ENCODE measurements at places on chromosomes 5 and 9.

DNA sequence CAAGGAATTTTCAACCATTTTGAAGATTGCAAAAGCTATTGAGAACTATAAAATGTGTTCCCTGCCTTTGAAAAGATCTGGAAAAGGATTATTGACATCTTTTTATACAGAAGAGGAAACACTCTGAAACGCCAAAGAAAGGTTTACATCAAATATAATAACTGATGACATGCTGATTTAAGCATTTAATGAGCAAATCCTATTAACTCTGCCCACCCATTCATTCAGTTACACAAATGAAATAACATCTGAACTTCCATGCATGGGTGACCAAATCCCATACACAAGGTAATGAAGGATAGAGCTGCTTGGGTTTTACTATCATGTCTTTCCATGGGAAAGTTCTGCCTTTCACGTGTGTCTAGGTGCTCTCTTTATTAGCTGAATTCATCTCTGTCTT lies 589.4 kb upstream of the WWC1 start:
- no peak overlapping the region for H3K4me3 ChIP-seq
- no peak for DNase-seq
- H3K27me3 ChIP-seq = no peaks in the 10 kb centered on the region
- no peaks in the 10 kb centered on the region for H3K4me1 ChIP-seq
- H3K36me3 ChIP-seq = no peaks in the 10 kb centered on the region

DNA sequence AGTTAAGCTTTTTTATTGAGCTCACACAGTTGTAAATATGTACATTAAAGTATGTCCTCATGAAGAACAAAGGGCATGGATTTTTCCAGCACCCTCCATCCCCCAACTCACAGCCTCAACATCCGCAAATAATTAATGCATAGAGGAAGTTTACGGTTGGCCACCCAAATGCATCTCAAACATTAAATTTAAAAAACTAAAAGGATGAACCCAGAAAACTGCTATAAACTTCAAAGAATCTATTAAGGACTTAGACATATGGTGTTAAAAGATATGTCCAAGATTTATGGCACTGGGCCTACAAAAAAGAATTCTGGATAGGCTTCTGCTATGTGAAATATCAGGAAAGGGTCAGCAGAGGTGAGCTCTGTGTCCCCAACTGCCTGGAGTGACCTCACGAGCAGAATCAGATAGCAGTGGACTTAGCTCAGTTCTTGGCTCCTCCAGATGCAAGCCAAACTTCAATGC lies 54.0 kb upstream of the TNC start:
- H3K27ac ChIP-seq = no peak overlapping the region
- H3K36me3 ChIP-seq = no peaks in the 10 kb centered on the region
- no peak overlapping the region for H3K4me3 ChIP-seq
- H3K27me3 ChIP-seq = no peaks in the 10 kb centered on the region
- H3K4me1 ChIP-seq = no peaks in the 10 kb centered on the region
- DNase-seq = no peak

DNA sequence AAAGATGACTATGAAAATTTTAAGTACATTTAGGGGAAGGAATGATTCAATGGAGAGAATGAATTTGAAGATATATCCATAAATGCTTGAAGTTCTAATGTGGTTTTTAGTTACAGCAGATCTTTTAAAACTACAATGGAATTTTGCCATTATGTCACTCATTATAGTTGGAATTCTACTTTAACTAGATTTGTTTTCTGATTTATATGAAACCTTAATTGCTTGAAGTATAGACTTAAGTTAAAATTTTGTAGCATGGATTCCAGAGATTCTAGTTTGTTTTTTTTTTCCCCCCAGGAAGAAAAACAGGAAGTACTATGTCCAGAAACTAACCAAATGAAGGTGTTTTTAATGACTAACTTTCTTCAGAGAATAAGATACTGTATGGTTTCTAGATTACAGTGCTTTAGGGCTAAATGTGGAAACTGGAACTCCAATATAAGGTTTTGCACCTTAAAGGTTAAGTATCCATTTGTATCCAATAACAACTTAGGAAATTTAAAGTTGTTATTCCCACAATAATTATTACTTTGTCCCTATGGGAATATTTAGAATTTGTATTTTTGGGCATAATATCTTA lies 70.3 kb downstream of the ZSWIM6 start:
- H3K4me1 ChIP-seq = peaks cover 18% of the 10 kb centered on the region
- H3K4me3 ChIP-seq = no peak overlapping the region
- H3K27me3 ChIP-seq = no peaks in the 10 kb centered on the region
- no peak for DNase-seq

DNA sequence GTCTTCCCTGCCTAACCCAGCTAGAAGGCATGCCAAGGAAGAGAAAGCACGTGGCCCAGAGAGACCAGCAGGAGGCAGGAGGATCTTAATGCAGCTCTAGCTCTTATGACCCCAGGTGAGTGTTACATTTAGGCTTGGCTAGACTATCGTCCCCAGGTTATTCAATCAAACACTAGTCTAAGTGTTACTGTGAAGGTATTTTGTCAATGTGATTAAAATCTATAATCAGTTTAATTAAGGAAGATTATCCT lies 483.7 kb downstream of the BNC2 start:
- H3K27me3 ChIP-seq = no peaks in the 10 kb centered on the region
- H3K4me3 ChIP-seq = no peak overlapping the region
- DNase-seq = no peak
- no peaks in the 10 kb centered on the region for H3K36me3 ChIP-seq
- H3K27ac ChIP-seq = no peak overlapping the region

DNA sequence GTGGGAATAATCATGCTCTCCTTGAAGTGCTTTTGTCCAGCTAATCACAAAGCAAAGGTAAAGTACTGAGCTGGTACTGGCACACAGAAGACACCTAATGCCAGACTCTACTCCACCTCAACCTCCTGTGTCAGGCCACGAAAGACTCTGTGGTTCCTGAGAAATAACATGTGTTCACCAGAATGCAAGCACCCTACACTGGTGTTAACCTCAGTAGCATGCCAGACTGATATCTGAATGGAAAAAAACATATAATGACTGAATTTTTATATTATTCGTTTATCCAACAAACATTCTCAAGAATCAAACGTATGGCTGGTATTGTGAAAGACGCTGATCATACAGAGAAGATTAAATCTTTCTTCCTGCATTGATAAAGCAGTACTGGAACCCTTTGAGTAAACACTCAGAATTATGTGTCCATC lies 97.1 kb upstream of the IFNE start:
- no peaks in the 10 kb centered on the region for H3K36me3 ChIP-seq
- no peak overlapping the region for H3K4me3 ChIP-seq
- no peak overlapping the region for H3K27ac ChIP-seq
- H3K27me3 ChIP-seq = no peaks in the 10 kb centered on the region

DNA sequence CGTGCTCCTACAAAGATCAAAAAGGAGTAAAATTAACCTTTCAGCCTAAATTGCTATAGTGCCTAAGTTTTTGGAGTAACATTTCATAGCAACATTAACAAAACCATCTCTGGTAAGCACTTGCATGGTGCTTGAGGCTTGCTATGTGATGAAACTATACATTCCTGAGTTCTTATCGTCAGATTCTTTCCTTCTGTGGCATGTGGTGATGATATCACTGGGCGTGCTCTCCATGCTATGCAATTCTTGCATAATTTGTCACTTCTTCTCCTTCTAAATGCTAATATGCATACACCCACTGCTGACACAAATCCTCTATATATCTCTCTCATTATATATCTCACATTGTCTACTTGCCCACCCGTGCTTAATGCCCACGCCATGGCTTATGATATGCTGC lies 2019.9 kb downstream of the MAT2B start:
- no peak for DNase-seq
- no peaks in the 10 kb centered on the region for H3K36me3 ChIP-seq
- H3K27ac ChIP-seq = no peak overlapping the region
- H3K4me1 ChIP-seq = no peaks in the 10 kb centered on the region
- no peaks in the 10 kb centered on the region for H3K27me3 ChIP-seq

DNA sequence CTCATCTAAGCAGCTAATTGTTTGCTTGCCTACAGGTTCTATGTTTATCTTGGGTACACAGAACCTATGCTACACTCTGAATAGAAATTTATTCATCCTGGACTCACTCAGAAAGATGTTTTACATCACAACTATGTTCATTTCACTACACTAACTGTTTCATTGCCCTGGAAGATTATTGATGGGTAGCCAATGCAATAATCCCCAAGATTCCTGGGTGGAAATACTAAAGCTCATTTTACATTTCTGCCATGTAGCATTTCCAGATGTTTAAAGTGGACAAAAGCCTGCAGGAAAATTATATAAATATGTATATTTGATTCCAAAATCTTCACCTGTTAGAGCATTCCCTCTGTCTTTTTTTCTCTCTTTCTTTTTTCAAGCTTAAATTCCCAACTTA lies 51.9 kb upstream of the IL7R start:
- no peak overlapping the region for H3K27ac ChIP-seq
- no peak for DNase-seq
- H3K27me3 ChIP-seq = no peaks in the 10 kb centered on the region

- no peak for DNase-seq
- no peak overlapping the region for H3K27ac ChIP-seq
- H3K27me3 ChIP-seq = no peaks in the 10 kb centered on the region
- no peak overlapping the region for H3K4me3 ChIP-seq
Measured at GRCh38 chr5:7960142-7960541, 91.2 kb downstream of the MTRR start.

GRCh38 chr9:76486151-76486550 lies 27.2 kb downstream of the GCNT1 start:
- H3K4me1 ChIP-seq = no peaks in the 10 kb centered on the region
- no peak for DNase-seq
- no peaks in the 10 kb centered on the region for H3K27me3 ChIP-seq
- no peaks in the 10 kb centered on the region for H3K36me3 ChIP-seq

DNA sequence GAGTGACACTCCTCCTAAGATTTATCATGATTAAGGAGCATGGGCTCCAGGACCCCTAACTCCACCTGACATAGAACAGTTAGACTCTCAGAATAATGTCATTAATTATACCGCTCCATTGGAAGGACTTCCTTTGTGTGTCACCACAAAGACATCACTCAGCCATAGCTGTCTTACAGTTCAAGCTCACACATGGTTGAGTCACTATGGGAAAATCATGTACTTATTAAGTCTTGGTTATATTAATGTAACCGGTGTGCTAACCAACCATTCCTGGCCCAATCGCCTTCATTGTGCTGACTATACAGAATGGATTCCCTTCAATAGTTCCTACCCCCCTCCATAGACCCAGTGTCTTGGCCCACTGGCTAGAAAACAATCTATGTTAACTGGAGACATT lies 10.9 kb upstream of the MCCC2 start:
- H3K27ac ChIP-seq = no peak overlapping the region
- H3K4me1 ChIP-seq = no peaks in the 10 kb centered on the region
- no peak for DNase-seq

- no peaks in the 10 kb centered on the region for H3K4me1 ChIP-seq
- no peaks in the 10 kb centered on the region for H3K27me3 ChIP-seq
- no peak overlapping the region for H3K4me3 ChIP-seq
- H3K27ac ChIP-seq = no peak overlapping the region
- DNase-seq = no peak
- no peaks in the 10 kb centered on the region for H3K36me3 ChIP-seq
Measured at GRCh38 chr5:123928401-123928800, 416.4 kb downstream of the CSNK1G3 start.
